Right forelimb (tissue), 1 donor: ENCODE measurements at places on chromosomes 7 and 10.

- no peak for DNase-seq
Measured at GRCh38 chr7:84629640-84630318, 435.2 kb upstream of the SEMA3A start.

DNA sequence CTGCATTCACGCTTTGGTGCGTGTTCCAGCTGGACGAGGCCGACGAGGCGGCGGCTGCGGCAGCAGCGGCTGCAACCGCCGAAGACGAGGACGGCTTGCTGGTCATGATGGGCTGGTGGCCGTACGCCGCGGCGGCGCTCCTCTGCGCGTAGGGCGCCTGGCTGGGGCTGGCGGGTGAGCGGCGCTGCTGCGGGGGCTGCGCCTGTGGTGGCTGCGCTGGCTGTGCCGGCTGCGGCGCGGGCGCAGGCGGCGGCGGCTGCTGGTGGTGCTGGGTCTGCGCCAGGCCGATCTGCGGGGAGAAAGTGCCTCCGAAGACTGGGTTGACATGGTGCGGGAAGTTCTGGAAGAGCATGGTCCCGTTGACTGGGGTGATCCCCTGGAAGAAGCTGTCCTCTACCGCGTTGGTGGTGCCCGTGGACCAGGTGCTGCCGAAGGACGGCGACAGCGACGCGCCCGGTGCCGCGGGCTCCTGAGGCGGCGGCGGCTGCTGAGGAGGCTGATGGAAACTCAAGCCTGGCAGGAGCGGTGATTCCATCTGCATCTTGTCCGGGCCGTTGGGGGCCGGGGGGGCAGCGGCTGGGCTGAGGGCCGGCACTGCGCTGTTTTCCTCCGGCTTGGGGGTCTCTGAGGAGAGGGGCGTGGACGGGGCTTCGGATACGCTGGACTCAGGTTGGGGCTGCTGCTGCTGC is 51.1 kb downstream of the CPEB3 start:
- DNase-seq = peak; percentile 74

GRCh38 chr7:54833001-54833467 is 74.0 kb upstream of the SEC61G start:
- no peak for DNase-seq

- DNase-seq = peak; percentile 82
Measured at GRCh38 chr10:63866075-63866746, 345.0 kb downstream of the REEP3 start.

- no peak for DNase-seq
Measured at GRCh38 chr7:33471636-33472242, 342.4 kb downstream of the BBS9 start.

- DNase-seq = no peak
Measured at GRCh38 chr7:2123360-2123759, 109.4 kb downstream of the MAD1L1 start.

DNA sequence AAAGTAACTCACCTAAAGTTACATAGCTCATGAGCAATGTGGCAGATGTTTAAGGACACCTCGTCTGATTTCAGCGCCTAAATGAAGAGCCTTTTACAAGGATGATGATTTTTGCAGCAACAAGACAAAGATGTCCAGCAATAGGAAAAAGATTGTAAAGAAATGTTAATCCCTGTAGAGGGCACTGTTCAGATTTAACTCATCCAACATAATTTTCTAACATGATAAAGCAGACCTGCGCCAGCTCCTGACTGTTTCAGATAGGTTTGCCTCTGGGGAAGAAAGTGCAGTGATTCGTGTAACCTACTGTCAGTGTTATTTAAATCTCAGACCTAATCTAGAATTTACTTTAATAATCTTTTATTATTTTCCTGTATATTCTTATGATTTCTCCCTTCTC is 595.2 kb downstream of the AUTS2 start:
- no peak for DNase-seq
